ENCODE measurements at places on chromosomes 2 and 18.

- no peak for DNase-seq
Observed at GRCh38 chr2:133959066-133959465, 294.8 kb upstream of the MGAT5 start.

- peak; percentile 76 for DNase-seq
Observed at GRCh38 chr18:9055185-9055584, 47.3 kb upstream of the NDUFV2 start.

DNA sequence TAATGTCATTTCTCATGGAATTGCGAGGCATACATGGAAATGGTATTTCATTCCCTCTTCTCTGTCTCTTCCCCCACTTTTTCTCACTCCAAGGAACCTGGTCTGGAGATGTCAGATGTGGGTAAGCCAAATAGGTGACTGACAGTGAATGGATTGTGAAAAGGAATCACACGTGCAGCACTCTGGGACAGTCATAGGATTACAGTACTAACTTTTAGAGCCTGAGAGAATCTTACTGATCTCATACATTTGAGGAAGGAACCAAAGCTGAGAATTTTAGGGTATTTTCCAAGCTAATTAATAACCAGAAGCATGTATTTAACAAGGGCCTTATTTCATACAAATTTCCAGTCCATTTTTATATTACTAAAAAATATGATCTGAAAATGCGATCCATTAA lies 58.1 kb upstream of the ERBB4 start:
- DNase-seq, result no peak

DNA sequence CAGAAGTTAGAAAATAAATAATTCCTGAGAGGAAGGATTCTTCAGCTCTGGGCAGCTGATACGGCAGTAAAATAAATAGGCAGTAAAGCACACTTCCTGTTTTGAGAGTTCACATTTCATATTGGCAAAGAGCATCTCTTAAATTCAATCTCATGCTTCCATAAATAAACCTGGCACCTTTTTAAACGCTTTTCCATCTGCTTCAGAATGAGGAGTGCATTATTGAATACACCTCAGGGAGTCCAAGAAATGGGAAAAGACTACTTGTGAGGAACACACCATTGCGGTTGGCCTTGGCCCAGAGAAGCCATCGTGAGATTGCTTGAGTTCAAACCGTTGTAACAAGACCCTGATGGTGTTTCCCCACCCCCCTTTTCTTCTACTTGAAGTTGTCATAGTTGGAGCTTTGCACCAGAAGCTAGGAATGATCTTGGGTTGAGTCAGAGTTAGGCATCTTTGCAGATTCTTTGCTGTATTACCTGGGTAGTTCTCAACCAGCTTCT lies 123.9 kb downstream of the RDH14 start:
- no peak for DNase-seq

DNA sequence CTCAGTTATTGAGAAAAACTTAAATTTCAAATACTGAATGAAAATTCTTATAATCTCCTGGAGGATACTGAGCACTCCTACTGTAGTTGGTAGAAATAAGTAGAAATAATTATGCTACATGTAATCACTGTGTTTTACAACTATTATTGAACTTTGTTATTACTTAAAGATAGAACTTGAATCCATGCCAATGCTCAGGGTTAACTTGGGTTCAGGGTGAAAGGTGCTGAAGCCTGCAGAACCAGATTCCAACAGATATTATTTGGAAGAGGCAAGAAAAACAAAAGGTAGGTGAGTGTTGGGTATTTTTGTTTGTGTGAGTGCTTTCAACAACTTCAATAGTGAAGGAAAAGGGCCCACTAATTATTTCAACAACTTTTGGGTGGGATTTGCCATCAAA lies 10.4 kb downstream of the IDH1 start:
- DNase-seq, result no peak

GRCh38 chr2:58484221-58484620 lies 243.1 kb upstream of the FANCL start:
- DNase-seq, result peak; percentile 51

DNA sequence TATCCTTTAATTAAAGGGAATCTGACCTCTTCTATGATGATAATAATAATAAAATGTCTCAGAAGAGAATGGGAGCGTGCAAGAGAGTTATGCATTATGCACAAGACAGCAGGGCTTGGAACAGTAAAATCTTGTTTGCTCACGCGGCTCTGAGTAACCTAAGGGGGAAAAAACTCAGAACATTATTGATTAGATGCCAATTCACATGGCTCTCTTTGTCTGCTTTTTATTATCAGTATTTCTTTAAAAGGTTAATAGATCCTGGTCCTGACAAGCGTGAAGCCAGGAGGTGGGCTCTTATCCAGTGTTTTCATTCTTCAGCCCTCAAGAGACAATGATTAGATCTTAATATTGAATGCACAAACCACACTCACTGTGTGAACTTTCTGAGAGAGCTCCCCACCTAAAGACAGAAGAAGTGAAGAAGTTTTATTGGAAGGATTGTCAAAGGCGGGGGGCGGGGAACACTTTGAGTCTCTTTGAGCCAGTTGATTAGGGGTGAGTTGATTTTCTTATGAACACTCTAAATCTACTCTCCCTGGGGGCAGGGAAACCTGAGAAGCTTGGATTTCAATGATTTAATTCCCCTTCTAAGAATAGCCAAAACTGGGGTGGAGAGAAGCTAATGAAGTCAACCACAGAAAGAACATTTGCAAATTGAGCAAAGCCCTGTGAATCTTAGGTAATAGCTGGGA lies 127.5 kb upstream of the CTAGE1 start:
- no peak for DNase-seq

GRCh38 chr2:148110184-148110583 lies 89.3 kb downstream of the MBD5 start:
- DNase-seq, result no peak

DNA sequence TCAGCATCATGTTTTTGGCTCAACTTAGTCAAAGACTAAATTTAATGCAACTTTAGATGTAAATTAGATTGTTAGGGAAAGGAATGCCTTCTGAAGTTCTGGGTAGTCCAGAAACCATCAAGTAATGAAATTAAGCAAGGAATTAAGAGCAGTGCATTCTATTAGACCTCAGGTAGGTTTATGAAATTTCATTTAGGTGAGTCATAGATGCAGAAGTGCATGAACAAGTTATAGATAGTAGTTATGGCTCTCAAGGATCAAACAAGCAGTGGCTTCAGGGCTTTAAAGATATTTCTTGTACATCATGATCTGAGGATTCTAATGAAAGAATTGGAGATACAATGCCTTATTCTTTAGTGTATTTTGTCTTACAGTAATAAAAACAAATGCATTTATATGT lies 25.4 kb upstream of the SPOPL start:
- DNase-seq, result no peak

DNA sequence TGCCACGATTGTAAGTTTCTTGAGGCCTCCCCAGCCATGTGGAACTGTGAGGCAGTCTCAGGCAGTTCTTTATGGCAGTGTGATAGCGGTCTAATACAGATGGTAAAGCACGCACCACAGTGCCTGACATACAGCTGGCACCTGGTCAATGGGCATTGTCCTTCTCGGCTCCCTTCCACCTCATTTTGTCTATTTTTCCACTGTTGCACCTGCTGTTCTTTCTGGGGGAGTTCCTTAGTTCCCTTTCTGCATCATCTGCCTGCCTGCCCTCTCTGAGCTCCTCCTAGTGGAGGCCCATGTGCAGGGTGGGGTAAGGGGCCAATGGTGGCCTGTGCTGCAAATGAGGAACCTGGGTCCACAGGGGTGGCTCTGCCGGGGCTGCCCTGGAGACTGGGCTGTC lies 157.6 kb downstream of the LPIN1 start:
- DNase-seq, result no peak

DNA sequence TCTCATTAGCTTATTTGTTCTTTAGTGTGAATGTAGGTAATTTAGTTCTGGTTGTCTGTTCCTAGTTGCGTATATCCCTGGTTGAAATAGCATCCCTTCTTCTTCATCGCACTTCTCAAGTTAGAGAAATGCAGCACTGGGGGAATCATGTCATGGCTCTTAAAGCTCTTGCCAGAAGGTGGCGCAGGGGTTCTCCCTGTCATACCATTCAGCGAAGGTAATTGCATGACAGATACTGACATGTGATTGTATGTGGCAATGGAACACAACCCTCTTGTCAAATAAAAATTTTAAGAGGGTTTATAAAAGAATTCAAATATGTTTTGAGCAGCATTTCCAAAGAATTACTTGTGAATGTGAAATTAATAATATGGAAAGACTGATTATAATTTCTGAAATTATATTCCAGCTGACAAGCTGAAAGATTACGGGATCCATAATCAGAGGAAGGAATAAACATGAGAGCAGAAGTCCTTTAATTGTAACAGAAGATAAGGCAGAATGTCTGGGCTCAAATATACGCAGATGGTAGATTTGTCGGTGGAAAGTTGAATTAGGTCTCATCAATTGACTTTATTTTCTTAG lies 411.7 kb downstream of the DSEL start:
- DNase-seq, result peak; percentile 25

GRCh38 chr18:26549263-26550094 lies 1.1 kb upstream of the KCTD1 start:
- DNase-seq, result peak; percentile 62

DNA sequence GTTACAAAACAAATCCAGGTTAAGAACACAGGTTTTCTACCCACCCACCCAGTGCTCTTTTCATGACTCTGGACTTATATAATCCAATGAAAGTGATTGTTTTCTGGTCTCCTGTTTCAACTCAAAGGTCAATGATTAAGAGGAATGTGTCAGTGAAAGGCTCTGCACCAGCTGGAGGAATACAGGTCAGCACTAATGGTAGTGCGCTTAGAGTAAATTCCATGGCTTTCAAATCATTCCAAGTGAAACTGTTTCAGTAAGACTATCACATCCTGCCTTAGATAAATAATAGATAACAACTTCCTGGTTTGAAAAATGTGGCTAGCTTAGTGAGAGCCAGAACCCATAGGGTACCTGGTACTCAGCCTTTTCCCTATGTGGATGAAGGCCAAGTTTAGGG lies 47.8 kb downstream of the SLC9A4 start:
- no peak for DNase-seq

GRCh38 chr2:235634435-235635158 lies 140.8 kb downstream of the AGAP1 start:
- DNase-seq, result peak; percentile 71

DNA sequence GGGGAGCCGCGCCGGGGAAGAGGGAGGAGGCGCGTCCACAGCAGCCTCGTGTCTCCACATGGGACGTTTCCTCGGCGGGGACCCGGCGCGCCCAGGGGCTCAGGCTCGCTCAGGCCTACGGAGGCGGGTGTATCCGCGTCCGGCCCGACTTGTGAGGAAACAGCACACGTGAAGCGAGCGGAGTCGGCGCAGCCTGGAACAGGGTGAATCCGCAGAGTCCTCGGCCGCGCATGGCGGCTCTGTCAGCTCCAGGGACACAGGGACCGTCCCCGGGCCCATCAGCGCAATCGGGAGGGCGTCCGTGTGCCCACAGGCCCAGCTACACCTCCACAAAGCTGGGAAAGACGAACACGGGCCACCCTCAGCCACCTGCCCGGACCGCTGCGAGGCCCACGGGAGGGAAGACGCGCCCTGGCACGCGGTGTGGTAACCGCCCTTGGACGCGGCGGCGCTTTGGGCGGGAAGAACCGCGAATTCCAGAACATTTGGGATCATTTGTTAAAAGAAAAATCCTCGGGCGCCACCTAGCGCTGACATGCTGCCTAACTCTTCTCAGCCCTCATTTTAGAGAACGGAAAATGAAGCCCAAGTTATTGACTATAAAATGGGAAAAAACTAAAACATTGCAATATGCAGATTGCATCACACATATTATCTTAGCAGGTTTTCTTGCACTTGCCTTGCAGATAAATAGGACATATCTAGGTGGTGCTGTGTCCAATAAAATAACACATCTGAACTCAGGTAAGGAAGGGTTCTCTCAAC lies 40.4 kb downstream of the TMEM18 start:
- peak; percentile 80 for DNase-seq

Data from AG08395 (cell line).